Muscle of arm (tissue), 14 donors: ENCODE measurements at places on chromosomes 7 and 10. TPM values are rescaled to one million over a fixed set of nuclear protein-coding genes. Genes with fewer than 3 reads are reported as not detected.

MACROH2A2 gene
- 23.5 TPM for polyA plus RNA-seq

HTR5A gene
- not detected for polyA plus RNA-seq

DNA sequence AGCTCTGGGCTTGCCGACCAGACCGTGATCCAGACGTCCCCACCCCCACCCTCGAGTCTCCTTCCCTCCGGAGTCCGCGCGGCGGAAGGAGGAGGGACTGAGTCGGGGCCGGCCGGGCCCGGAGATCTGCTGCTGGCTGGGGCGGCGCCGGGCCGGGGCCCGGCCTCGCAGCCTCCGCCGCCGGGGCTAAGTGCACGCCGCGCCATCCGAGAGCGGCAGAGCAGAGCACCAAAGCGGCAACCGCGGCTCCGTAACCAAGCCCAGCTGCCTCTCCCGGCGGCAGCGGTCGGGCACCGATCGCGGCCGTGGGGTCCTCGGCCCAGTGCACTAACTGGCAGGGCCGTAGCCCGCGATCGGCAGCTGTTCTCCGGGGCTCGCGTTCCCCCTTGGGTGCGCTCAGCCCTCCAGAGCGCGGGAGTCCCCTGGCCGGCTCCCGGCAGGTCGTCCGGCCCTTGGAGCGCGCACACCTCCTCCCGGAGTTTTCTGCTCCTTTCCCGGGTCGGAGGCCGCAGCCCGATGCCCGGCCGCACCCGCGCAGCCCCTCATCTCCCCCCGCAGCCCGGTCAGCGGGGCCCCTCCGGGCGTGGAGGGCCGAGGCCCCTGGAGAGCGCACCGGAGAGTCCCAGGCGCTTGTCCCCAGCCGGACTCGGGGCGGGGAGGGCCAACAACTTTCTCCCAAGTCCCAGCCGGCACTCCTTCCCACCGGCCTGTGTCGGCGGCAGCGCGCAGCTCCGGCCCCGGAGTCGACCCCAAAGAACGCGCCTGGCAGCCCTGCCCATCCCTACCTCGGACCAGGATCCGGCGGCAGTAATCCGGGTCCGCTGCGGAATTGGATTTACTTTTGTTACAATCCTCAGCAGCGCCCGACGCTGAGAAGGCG, 799 bp downstream of the VAX1 start:
- no peak for DNase-seq

DNA sequence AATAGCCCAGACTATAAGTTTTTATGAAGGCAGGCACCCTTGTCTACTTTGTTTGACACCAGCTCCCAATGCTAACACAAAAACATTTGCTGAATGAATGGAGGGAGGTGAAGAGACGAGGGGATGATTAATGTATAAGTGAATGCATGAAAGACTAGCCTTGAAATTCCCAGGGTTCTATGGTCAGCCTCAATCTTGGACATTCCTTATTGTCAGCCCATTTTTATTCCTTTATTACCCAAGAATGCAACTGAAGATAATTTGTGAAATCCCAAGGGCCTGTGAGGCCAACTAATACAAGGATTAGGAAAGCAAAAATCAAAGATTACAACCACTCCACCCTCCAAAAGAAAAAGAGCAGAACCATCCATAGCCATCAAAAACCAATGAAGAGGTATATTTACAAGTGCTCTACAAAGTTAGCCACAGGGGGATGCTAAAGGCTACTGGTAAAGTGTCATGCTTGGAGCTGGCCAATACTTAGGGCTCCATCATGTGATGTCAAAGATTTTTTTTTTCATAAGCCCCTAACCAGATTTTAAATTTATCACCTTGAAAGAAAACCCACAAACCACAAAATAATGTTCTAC, 40.0 kb upstream of the ASAH2 start:
- no peak for DNase-seq

DNA sequence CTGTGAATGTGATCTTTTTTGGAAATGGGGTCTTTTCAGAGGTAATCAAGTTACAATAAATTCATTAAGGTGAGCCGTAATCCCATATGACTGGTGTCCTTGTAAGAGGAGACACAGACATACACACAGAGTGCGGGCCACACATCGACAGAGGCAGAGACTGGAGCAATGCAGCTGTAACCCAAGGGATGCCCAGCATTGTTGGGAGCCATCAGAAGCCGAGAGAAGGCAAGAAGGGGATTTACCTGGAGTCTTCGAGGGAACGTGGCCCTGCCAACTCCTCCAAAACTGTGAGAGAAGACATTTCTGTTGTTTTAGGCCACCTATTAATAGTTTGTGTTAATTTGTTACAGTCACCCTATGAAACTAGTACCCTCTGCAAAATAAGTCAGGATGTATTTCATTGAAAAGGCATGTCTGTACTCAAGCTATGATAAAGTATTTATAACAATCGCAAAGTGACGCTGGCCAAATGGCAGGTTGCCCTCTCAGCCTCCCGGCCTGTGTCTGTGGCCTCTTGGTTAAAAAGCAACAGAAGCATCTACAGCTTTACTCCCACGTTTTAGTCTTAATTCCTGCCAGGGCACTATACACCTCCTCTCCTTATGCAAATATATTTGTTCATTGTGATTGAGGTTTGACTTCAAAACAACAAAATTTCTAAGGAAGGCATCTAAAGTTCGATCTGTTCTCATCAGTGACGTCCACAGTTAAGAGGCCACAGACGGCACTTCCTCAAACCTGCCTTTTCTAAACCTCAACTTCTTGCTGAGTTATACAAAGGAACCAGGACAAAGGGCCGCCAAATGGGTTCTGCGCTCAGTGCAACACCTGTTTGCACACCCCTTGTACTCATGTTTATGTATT, 46.8 kb downstream of the HIPK2 start:
- peak; percentile 28 for DNase-seq

DNA sequence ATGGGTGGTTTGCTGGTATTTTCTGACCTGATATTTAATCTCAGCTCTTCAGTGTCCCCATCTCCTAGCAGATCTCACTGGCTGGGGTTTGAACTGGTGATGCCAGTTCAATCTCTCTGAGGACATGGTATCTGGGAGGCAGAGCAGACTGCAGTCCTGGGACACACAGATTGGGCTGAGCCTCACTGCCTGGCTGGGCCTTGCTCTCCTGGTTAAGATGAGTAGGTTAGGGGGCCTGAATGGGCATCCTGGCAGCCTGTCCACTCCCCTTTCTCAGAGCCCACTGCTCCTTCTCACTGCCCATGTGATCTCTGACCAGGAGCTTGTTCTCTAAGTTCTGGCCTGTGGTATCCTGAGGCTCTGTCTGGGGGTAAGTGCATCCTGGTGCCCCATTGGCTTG, 363.4 kb downstream of the GLRX3 start:
- DNase-seq = no peak

GRCh38 chr10:124650820-124651401, 93.3 kb downstream of the FAM53B start:
- DNase-seq = no peak
